NCI-H1105 treated with DMSO at 0.1 percent for 48 hours (cell line): ENCODE measurements at places on chromosomes 13 and 19.

- no peak for DNase-seq
These were observed 19.8 kb upstream of the TMEM160 start for GRCh38 chr19:47068246-47068645.

DNA sequence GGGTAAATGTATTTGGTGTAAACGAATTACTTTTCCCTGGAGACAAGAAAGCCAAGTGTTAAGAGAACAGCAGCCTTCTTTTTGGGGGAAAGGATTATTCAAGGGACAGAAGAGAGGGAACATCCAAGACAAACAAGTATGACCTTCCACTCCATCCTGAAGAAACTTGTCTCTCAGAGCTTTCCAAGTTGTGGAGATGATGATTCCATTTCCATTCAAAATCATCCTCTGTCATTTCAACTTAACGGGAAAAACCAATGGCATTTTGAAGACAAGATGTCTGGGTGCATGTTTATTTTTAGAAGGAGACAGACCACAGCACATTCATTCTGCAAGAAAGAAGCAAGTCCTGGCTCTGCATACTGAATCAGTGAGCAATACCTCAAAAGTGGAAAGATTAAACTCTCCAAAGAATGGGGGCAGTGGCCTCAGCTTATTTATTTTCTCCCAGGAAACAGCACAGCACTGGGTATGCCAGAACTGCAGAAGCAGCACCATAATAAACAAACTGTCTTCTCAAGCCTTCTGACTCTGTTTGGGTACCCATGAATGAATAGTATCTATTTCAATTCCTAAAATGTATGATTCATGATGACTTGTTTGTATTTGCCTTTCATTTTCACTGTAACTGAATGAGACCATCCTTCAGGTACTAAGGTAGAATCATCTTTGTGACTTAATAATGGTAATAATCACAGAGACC is 541.0 kb downstream of the RFC3 start:
- DNase-seq: no peak

DNA sequence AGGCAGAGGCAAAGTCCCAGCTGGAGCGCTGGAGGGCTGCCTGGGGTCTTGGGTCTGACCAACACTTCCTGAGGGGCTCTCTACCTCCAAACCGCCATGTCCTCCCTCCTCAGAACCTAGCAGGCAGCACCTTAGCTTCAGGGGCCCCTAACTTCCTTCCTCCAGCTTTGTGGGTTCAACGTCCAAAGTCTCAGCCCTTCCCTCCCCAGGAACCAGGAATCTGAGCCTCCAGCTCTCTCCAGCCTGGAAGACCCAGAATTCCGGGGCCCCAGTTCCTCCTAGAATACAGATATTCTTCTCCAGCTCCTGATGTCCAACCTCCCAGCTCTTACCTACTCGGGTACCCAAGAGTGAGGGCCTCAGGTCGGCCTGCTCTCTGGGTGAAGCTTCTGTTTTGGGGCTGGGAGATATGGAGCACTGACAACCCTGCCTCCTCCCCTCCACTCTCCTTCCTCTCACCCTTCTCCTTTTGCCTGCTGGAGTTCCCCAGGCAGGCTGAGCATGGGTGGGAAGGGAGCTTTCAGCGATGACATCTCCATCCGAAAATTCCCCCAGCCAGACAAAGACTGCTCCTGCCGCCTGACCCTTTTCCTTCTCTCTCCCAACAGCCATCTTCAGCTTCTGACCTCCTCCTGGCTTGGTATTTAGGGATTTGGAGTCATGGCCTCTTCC is 3.5 kb downstream of the TMEM150B start:
- DNase-seq: no peak

GRCh38 chr13:107407074-107407473 is 808.3 kb downstream of the LIG4 start:
- no peak for DNase-seq

GRCh38 chr13:95564091-95564490 is 11.6 kb downstream of the CLDN10 start:
- DNase-seq: no peak

DNA sequence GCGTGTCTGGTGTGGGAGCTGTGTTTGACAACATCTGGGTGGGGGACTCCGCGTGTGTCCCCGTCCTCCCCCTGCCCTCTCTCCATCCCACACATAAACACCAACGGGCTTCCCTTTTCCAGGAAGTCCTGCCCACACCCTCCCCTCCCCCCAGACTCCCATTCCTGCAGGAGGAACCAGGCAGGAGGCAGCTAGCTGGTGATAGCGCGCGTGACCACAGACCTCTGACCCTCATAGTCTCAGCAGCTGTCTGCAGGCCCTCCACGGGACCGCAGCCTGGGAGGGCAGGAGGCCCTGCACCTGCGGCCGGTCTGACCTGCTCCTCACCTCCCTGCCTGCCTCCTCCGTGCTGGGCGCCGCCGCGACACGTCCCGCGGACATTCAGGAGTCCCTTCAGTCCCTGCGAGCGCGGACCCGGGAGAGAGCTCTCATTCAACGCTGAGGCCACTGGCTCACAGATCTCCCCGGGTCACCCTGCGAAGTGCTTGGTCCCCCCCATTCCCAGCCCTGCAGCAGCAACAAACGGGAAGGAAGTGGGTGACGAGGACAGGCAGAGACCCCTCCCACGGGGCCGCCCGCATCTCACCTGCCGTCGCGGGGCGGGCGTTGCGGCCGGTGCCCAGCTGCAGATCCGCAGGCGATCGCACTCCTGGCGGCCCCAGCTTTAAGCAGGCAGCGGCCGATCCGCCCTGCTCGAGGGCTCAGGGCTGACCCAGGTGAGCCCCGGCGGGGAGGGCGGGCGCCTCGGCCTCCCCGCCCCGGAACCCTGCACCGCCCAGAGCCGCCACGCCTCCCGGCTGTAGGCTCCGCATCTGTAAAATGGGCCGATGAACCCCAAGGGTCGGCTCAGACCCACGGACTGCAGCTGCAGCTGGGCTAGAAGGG is 1.1 kb upstream of the ACP5 start:
- no peak for DNase-seq

DNA sequence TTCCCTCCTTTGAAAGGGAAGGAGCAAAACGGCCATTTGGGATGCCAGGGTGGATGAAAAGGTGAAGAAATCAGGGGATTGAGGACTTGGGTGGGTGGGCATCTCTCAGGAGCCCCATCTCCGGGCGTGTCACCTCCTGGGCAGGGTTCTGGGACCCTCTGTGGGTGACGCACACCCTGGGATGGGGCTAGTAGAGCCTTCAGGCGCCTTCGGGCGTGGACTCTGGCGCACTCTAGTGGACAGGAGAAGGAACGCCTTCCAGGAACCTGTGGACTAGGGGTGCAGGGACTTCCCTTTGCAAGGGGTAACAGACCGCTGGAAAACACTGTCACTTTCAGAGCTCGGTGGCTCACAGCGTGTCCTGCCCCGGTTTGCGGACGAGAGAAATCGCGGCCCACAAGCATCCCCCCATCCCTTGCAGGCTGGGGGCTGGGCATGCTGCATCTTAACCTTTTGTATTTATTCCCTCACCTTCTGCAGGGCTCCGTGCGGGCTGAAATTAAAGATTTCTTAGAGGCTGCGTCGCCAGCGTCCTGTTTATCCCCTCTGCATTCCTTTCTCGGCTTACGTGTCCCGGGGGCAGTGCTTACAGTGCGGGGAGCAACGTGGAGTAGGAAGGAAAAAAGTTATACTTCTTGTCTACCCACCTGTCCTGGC is 15.2 kb upstream of the S1PR4 start:
- DNase-seq: peak; percentile 72

DNA sequence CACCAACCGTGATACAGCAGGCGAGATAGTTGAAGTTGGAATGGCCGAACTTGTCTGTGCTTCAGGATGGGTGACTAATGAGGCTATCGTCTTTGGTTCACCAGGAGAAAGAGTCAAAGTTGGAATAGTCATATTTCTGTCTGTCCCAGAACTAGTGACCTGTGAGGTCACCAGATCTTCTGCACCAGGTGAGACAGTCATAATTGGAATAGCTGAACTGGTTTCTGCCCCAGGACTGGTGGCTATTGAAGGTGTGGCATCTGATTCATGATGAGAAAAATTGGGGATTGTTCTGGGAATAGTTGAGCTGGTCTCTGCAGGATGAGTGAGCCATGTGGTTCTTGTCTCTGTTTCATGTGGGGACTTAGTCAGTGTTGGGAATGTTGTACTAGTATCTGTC is 71.6 kb downstream of the MUC16 start:
- no peak for DNase-seq

GRCh38 chr19:45250216-45250831 is 747 bp upstream of the MARK4 start:
- DNase-seq: peak; percentile 7
